CD4-positive, alpha-beta T cell (primary cell): ENCODE measurements at places on chromosomes 5 and 9.
A peak's percentile ranks its signal among the peaks of the same experiment; 100 is the strongest.

DNA sequence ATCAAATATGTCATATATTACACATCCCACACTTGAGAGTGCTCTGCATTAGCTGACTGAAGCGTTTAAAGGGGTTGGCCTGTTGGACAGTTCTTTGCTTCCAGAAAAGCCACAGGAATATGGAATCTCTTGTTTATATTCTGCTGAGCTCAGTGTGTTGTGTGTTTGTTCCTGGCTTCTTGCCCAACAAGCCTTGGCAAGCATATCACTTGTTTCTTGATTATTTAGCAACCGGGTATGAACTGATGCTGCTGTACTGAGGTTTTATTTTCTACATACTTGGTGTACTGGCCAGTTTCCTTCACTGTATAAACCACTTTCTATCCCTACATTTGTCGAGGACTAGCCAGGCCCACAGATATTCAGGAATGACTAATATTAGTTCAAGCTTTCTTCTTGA, 378.9 kb downstream of the KCTD16 start:
- no peak for DNase-seq

- no peak for DNase-seq
Observed at GRCh38 chr5:14501353-14502293, 80.0 kb upstream of the OTULINL start.

DNA sequence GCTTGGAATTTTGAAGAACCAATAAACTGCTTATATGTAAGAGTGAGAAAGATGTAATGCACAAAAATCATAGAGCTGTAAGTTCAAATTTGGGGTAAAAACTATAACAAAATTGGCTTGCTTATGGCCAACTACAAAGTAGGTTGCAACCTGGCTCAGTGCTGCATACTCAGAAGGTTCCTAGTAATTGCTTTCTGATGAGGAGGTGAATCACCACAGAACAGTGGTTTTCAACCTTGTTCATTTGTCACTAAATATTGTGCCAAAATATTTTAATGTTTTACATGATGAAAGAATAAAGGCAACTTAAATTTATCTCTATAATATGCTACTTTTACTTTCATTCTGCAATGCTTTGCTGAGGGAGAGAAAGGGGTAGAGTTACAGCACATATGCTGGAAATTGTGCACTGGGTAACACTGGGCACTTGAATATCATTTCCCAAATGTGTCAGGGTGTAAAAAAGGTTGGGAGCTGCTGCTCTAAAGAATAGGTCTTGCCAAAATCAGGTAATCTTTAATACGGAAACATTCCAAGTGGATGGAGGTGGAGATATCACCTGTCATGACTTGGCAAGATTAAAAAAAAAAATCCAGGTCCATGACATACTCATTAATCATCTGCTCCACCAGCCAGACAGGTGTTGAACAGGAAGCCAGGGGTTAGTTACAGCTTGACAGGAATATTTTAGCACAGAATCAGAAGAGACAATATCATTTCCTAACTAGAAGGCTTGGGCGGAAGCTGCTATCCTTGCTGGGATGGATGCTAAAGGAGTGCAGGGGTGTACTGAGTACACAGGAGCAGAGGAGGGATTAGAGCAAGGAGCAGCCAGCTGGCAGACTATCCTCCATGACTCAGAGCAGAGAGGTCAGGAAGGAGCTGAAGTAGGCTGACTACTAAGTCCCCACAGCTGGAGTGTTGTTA, 34.6 kb upstream of the CCL21 start:
- DNase-seq: no peak

DNA sequence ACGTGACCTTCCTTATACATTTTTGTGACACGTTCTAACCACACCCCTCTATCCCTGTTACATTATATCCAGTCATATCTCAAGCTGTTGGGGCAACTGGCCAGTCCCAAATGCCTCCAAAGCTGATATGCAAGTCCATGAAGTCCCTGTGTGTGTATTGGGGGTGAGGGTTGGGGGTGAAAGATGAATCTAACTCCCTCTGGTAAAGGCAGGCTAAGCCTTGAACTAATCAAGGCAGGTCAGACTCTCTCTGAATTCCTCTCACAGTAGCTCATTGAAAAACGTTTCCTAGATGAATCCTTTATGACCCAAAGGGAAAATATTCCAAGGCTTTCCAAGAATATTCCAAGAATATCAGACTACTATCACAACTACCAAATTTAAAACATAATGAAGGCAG, 174.4 kb downstream of the MUSK start:
- DNase-seq: no peak

DNA sequence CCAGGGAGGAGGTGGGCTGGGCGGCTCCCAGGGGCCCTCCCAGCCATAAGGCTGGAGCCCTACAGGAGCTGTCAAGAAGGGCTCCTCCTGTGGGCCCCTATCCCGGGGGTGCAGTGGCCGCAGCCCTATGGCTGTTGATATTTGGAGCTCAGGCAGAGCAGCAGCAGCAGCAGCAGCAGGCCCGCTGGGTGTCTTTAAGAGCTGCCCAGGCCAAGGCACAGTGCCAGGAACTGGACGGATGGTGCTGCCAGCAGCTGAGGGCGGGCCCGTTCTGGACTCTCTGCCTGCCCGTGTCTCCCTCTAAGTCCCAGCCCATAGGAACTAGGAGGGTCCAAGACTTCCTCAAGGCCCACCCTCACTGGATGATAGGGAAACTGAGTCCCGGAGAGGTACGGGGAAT, 3.6 kb downstream of the AK1 start:
- no peak for DNase-seq

GRCh38 chr9:5922192-5922591, 31.5 kb downstream of the MLANA start:
- no peak for DNase-seq

DNA sequence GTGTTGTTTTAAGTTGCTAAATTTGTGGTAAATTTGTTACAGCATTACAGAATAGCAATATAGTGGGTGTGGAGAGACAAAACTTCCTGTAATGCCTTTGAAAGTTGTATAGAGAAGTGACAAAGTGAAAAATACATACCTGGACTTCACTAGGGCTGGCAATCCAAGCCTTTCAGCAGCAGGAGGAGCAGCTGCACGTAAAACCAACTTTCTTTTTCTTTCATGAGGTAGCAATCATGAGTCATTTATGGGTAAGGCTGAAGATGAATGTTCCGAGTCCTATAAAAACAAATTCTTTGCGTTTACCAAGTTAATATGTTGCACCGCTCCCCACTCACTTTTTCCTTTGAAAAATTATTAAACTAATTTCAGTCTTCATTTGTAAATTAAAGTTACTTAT, 1138.2 kb downstream of the TAF11L14 start:
- no peak for DNase-seq

DNA sequence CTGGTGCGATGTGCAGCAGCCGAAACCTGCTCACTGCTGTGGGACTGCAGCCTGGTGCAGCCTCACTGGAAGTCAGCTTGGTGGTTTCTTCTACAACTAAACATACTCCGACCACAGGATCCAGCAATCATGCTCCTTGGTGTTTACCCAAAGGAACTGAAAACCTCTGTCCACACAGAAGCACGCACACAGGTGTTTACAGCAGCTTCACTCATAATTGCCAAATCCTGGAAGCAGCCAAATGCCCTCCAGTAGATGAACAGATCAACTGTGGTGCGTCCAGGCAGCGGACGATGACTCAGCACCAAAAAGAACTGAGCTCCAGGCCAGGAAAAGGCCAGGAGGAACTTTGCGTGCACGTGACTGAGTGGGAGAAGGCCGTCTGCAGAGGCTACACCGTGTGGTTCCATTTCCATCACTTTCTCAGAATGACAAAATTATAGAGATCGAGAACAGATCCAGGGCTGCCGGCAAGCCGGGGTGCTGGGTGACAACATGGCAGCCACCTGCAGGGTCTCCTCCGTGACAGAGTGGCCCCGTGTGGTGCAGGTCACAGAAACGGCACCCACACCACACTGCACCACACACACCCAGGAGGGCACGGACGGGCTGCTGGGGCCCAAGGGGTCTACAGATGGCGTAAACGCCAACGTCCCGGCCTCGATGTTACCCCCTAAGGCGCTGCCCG, 23.1 kb upstream of the NSMF start:
- no peak for DNase-seq

- DNase-seq: no peak
Observed at GRCh38 chr9:69949396-69949795, 94.3 kb upstream of the MAMDC2 start.

DNA sequence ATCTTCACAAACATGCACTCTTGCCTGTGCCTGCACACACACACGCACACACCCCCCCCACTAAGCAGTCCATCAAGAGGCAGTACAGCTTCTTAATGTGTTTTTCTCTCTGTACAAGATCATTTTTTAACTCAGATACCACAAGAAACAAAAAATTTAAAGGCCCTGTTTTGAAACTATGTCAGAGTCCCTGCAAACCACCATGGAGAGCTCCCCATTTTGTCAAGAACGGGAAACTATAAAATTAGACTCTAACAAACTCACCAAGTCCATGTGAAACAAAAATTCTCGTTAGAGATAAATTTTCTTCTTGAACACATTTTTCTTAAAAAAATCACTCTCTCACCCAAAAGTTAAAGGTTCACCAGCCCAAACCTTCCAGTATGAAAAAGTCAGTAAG, 86.3 kb downstream of the ELAVL2 start:
- DNase-seq: no peak

- DNase-seq: no peak
Observed at GRCh38 chr5:113108485-113108884, 131.9 kb downstream of the DCP2 start.

DNA sequence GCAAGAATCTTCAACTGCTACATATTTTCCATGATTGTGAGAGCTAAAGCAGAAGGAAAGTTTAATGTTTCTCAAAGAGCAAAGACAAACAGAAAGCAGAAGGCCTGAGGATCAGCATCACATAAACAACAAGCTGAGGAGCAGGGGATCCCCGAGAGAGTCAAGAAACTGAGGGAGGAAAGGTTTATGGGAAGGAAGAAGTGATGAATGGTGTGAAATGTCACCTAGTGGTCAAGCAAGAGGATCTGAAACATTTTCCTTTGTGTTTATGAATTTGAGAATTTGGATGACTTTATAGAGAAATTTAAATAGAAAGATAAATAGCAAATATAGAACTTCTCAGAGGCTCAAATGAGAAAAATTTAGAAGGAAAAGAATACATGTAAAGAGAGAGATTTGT, 481.9 kb downstream of the CHSY3 start:
- DNase-seq: no peak

DNA sequence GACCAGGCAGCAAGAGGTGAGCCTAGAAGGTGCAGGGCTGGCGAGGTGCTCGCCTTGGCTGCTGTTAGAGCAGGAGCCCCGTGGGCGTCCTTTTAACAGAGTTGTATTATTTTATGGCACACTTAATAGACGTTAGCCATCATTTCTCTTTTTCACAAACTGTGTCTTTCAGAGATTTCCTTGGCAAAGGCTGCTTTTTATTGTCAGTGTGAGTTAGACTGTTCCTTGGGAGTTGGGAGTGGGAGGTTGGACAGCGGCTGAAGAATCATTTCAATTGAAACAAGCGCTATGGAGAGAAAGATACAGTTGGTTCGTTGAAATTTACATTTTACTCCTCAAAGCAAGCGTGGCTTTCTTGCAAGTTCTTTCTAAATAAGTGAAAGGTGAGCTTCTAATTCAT, 133.2 kb downstream of the TRIO start:
- DNase-seq: no peak

GRCh38 chr9:127983847-127984289, 3.1 kb upstream of the EEIG1 start:
- DNase-seq: no peak

DNA sequence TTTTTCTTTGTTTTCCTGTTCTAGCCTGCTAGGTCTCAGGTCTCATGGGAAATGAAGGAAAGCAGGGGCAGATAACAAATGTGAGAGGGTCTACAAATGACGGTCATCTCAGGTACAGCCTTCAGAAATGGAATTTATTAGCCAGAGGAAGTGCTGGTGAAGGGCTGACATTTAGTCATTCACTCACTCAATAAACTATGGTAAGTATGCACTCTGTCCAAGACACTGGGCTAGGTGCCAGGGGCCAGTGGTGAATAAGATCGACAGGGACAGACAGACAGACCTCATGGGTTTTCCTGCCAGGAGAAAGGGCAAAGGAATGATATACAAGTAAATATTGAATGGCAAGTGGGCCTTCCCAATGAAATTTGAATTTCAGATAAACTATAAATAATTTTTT, 6.3 kb downstream of the PDE6A start:
- no peak for DNase-seq

GRCh38 chr5:39523821-39524220, 99.0 kb upstream of the DAB2 start:
- no peak for DNase-seq

DNA sequence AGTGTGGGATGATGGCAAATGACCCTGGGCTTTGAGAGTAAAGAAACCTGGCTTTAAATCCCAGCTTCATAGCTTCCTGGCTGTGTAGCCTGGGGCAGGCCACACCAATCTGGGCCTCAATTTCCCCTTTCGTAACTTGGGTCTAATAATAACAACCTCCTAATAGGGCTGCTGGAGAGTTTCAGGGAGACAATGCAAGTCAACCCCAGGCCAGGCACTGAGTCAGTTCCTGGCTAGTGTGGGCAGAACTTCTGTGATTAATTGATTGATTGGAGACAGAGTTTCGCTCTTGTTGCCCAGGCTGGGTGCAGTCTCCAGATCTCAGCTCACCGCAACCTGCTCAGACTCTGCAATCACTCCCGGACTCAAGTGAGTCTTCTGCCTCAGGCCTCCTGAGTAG, 3.3 kb upstream of the SH2D3C start:
- DNase-seq: no peak

DNA sequence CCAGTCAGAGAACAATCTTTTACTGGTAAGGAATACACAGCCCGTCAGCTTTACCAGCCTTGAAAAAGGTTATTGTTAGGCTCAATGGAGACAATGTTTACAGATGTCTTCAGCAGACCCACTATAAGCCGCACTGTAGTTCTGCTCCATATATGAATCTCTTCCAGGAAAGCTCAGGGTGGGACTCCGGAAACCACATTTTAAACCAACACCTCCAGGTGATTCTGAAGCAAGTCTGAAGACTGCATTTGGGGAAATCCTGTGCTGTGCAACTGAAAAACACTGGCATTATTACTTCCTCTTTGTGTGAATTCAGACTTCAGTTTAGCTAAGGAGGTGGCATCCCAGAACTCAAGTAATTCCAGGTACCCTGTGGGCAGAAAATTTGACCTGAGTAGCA, 3.5 kb downstream of the GZMK start:
- DNase-seq: peak; percentile 71

- no peak for DNase-seq
Observed at GRCh38 chr9:69261636-69262035, 63.4 kb upstream of the ENTREP1 start.

DNA sequence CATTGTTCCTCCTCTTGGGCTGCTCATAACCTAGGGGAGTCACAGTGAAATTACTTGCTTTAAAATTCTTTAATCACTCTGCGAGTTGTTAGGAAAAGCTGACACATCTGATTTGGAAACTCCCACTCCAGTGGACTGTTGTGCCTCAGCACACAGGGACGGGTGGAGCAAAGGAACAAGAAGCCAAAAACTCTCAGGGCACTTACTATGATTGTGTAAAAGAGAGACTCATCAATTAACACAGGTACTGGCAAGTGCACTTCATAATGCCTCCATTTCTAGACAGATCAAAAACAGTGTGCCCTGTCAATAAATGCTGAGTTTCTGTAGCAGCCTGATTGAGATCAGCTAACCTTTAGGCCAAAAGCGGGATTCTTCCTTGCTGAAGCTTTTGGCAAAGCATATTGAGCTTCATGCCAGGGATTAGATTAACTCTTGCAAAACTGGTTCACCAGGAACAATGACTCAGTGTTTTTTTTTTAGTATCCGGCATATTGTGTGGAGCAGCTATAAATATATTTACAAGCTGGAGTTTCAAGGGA, 55.9 kb downstream of the TMC1 start:
- no peak for DNase-seq

GRCh38 chr9:105639936-105640335, 22.3 kb upstream of the TAL2 start:
- DNase-seq: no peak
